ENCODE measurements at places on chromosomes 3 and 15.

DNA sequence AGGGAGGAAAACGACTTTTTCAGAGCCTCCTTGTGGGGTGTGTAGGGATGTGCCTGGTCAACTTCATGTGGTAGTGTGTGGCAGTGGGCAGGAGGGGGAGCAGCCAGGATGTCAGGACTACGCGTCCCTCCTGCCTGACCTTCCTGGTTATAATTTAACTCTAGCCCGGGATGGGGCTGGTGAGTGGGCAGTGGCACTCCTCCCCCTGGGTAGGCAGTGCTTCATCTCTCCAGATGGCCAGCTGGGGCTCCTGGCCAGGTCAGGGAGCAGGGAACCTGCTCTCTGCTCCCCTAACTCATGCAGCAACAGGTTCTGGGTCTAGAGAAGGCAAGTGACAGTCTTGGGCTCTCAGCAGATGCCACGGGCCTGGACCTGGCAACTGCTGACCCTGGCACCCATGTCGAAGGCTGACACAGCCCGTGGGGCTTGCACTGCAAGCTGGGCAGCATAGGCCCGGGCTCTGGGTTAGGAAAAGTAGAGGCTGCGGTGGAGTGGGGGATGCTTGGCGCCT, 2.6 kb downstream of the ITIH4 start:
- no peak for DNase-seq

- no peak for DNase-seq
Measured at GRCh38 chr15:89864958-89865739, 28.6 kb downstream of the AP3S2 start.

GRCh38 chr3:189779166-189779565, 148.0 kb downstream of the TP63 start:
- no peak for DNase-seq

DNA sequence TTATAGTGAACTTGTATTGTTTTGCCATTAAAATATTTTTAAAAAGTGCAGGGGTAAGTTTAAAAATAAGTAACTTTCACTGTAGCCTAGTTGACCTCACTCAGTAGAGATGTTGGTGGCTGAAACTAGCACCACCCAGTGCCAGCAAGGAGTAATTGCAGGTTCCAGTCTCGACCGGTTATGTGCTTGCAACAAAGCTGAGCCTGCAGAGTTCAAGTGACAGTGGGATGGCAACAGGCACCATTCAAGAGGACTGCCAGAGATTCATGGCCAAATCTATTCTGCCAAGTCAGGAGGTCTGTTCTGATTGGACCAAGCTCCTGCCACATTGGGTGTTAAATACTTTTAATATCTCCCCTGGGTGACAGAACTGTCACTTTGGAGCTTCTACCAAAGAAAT, 2.7 kb downstream of the ADAMTS7 start:
- no peak for DNase-seq

DNA sequence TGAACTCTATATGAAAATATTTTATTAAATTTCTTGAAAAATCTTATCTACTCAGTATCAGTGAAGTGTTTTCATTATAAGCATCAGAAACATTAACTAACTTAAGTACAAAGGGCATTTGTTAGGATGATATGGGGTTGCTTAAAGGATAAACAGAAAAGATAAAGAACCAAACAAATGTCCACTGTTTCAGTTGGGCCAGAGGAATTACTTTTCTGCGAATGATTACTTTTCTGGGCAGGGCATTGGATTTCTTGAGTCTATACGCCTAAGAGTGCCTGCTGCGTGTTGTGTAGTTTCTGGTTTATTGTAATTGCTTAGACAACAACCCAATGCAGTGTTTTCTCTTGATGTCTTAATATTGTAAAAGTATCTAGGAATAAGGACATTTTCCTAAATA, 52.8 kb downstream of the NEO1 start:
- DNase-seq: no peak

DNA sequence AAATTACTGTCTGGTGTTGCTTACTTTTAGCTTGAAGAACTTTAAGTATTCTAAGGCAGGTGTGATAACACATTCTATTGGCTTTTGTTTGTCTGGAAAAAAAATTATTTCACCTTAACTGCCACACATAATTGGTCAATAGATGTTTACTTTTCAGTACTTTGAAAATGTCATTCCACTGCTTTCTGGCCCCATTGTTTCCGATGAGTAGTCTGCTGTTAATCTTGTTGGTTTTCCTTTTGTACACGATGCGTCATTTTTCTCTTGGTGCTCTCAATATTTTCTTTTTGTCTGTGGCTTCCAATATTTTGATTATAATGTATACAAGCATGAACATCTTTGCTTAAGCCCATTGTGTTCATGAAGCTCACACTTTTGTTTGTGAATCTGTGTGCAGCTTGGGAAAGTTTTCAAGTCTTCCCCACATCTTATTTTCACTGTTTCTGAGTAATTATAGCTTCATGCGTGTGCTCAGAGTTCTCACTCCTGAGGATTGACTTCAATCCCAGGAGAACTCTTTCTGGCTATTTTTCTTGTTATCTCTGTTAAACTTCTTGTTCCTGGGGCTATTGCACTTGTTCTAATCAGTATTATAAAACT, 664.7 kb downstream of the IGSF11 start:
- no peak for DNase-seq

GRCh38 chr15:38373016-38373415, 80.9 kb upstream of the FAM98B start:
- DNase-seq: no peak

DNA sequence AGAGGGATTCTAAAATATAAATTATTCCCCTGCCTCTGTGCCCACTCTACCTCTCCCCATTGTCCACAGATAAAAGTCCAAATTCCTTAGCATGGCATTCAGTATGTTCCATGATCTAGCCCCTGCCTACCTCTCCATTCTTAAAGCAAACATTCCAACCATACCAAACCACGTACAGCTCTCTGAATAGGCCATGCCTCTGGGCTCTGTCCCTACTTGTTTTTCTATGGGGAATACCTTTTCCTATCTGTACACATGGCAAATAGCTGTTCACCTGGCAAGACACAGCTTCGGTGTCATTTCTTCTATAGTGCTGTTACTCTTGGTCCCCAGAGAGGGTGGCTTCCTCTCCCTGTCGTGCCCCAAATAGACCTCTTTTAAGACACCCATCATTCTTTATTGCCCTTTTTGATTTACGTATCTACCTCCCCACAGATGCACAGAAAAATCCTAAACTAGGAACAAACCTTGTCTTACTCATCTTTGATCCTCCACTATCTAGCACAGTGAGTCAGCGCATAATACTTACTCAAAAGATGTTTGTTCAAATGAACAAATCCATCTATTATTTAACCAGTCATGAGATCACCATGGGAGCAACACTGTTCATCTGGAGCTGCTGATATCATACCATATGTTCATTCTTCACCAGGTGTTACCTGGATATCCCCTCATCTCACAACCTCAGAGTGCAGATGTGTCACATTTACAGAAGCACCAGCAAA, 329.8 kb downstream of the THSD4 start:
- no peak for DNase-seq

DNA sequence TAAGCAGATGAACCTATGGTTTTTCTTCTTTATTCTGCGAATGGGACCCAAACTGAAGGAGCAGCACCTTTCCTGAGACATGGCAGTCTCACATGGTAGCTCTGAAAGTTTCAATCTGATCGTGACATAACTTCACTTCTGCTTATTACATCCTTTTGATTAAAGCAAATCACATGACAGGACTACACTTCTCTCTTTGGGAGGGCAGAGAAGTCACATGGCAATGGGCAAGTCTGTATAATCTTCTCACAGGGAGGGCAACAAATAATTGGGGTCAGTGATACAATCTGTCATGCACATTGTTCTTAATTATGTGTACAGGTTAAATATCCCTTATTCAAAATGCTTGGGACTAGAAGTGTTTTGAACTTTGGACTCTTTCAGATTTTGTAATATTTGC, 21.6 kb downstream of the NCBP2 start:
- DNase-seq: no peak

- peak; percentile 48 for DNase-seq
Measured at GRCh38 chr15:77021803-77022381, 27.0 kb downstream of the PSTPIP1 start.

DNA sequence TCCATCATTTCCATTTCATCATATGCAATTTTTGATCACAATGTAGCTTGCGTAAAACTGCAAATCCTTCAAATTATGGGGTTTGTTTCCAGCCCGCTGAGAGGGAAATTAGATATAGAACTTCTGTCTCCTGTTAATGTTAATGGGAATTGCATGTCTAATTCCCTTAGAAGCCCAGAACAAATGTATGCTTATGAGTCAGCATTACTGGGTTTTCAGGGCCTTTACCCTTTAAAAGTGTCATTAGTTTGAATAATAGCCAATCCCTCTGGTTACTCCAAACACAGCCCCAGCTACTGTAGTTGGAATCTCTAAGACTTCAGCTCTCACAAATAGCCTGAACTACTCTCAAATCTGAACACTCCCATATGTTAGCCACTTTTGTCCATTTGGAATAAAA, 439.4 kb downstream of the C3orf38 start:
- peak; percentile 26 for DNase-seq

GRCh38 chr3:124695369-124695768, 34.9 kb upstream of the UMPS start:
- no peak for DNase-seq

DNA sequence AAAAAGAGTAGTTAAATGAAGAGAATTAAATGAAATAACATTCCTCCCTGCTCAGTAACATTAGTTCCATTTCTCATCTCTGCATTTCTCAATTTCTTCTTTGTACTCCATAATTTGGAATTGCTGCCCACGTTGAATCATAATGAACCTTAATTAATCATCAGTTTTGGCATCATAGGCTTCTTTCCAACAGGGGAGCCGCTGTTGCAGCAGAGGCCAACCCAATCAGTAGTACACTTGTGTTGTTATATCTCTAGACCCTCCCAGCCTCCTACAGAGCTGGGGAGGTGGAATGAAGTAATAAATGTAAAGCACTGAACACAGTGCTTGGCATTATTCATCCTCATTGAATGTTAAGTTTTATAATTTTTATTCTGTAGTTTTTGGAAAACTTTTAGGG, 240.7 kb downstream of the CHST2 start:
- no peak for DNase-seq

GRCh38 chr3:24119321-24119751, 174.2 kb downstream of the NR1D2 start:
- peak; percentile 23 for DNase-seq

GRCh38 chr3:108391917-108392593, 95.7 kb downstream of the HHLA2 start:
- peak; percentile 28 for DNase-seq

All from fibroblast of skin of left quadriceps (primary cell).